ENCODE measurements at places on chromosomes 13 and 19.
A peak's percentile ranks its signal among the peaks of the same experiment; 100 is the strongest.

DNA sequence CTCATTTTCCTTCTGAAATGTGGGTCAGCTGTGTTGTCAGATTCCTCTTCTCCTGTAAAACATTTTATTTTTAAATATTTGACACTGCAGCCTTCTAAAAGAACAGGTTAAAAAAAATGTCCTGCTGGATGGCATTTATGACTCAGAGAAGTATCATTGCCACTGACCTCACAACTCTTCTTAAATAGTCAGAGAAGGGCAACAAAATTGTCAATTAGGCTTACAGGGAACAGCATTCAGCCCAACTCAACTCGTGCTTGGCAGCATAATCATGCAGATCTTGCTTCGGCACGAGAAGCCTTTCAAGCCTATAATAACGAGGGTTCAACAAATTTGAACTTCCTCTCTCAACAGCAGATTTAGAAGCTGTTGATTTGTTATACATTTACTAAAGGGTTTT is 296.7 kb upstream of the DACH1 start:
- DNase-seq, result no peak

DNA sequence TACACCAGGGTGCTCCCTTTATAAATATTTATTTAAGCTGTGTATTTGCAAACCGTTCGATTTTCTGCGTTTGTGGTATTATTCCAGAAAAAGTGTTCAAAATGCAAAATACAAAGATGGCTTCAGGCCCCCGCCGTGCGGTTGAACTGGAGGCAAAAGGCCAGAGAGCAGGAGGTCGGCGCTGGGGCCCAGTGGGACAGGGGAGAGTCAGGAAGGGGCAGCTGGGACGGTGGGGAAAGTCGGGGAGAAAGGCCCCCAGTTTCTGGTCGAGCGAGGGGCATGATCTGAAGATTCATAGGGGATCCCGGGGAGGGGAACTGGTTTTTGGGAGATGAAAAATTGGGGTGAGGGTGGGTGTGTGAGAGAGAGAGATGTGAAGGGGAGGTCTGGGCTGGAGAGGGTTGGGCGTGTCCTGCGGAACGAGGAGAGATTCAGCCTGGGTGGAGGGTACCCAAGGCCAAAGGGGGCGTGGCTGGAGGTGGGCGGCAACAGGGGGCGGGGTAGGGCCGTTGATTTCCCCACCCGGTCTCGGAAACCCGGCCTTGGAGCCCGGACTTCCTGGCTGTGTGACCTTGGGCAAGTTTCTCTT is 678 bp downstream of the ISOC2 start:
- DNase-seq, result no peak

DNA sequence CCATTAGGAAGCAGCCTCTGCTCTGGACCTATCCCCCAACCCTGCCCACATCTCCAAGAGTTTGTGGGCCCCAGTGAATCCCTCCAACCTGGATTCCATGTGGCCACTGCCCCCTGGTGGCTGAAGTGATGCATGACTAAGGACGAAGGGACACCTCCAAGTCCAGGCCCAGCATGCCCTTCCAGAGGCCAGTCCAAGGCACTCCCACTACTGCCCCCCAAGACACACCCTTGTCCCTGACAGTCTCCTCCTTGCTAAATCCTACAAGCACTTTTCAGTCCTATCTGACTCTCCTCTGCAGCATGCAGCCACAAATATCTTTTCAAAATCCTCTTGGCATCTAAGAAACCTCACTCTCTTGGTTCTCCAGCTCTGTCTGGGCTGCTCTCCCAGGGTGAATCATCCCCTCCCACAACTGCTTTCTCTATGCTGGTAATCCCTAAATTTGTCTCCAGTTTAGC is 33.0 kb downstream of the DEDD2 start:
- DNase-seq, result peak; percentile 70

DNA sequence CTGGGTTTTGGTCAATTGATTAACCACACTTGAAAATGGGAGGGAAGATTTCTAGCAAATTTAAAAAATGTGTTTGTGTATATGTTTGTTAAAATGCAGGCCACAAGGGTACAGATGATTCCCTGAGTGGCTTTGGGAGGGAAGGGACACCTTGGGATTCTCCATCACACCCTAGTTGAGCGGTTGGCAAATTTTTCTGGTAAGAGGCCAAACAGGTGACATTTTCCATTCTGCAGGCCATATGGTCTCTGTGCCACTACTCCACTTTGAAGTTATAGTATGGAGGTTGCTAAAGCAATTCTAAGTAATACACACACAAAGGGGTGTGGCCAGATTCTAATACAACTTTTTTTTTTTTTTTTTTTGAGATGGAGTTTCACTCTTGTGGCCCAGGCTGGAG is 12.9 kb upstream of the MED26 start:
- DNase-seq, result no peak

DNA sequence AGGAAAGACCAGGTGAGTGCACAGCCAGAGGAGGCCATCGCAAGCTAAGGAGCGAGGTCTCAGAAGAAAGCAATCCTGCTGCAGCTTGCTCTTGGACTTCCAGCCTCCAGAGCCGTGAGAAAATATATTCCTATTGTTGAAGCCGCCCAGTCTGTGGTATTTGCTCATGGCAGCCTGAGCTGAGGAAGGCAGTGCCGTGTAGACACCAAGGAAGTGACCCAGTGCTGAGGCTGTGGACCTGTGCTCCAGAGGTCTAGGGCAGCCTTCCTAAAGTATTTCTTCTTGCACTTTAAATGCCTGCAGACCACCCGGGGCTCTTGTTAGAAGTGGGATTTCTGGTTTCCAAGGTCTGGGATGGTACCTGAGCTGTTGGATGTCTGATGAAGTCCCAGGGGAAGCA is 158.5 kb upstream of the KL start:
- no peak for DNase-seq

DNA sequence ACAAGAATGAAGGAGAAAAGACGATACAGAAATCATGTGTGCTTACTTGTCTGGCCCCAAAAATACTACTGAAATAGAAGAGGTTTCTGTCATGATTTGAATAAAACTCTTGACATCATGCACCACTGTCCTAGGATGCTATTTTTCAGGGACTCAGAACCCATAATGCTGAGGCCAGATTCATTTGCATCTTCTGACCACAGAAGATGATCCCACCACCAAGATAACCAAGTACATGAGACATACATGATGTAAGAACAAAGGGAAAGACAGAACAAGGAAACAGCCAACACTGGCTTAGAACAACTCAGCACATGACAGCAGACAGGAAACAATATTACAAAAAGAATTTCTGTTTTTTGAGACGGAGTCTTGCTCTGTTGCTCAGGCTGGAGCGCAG is 2.5 kb downstream of the ZNF552 start:
- DNase-seq, result no peak

GRCh38 chr13:24365191-24365590 is 55.8 kb downstream of the C1QTNF9 start:
- DNase-seq, result no peak

DNA sequence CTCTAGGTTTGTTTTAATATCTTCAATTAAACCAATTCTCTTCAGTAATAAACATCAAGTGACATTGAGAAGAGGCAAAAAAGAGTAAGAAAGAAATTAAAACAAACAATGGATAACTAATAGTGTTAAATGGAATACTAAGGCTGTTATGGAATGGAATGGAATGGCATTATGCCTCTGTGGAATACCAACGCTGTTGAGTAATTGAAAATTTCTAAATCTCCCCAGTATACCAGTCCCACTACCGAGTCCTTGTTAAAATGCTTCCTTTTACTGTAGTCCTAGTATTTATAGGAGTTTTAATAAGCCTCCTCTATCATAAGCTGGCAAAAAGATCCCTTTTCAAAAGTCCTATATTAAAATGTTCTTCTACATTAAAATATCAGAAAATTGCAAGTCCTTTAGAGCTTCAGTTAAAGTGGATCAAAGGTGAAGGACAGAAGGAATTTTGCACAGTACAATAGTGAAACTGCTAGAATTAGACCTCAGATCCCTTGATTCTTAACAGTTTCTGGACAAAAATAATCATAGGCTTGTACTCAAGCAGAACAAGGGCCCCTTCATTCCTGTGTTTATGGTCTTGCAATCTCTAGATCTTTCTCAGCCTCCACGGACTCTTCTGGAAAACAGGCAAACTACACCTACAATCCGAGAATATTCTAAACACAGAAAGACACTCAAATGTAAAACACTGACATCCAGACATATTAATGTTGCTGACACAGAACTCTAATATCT is 128.2 kb downstream of the PCDH9 start:
- no peak for DNase-seq

DNA sequence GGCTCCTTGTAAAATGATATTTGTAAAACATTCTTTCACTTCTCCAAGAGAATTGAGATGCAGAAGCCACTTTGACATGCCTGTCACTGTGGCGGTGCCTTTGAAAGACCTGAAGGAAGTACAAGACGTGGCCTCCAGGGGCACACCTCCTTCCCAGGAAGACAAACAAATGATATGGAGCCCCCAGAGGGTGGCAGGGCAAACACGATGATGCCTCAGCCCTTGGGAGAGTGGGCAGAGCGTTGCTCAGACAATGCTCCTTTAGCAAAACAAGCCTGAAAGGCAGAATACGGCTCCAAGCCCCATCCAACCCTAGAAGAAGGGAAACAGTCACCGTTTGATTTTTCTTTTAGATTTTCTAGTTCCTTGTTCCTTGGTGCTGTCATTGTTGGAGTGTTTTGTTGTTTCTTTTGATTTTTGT is 9.2 kb upstream of the ATP12A start:
- DNase-seq, result no peak

DNA sequence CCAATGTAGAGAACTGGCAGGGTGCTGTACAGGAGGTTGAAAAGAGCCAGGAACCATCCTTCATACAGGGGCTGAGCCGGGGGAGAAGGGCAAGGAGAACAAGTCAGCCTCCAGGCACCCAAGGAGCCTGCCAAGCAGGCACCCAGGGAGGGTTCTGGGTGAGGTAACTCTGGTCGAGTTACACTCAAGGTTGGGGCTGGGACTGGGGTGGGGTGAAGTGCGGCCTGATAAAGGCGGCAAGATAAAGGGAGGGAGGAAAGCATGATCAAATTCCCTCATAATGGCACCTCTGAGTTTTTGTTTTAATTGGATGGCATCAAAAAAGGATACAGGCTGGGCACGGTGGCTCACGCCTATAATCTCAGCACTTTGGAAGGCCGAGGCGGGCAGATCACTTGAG is 25.0 kb downstream of the ATP8B3 start:
- DNase-seq, result no peak

DNA sequence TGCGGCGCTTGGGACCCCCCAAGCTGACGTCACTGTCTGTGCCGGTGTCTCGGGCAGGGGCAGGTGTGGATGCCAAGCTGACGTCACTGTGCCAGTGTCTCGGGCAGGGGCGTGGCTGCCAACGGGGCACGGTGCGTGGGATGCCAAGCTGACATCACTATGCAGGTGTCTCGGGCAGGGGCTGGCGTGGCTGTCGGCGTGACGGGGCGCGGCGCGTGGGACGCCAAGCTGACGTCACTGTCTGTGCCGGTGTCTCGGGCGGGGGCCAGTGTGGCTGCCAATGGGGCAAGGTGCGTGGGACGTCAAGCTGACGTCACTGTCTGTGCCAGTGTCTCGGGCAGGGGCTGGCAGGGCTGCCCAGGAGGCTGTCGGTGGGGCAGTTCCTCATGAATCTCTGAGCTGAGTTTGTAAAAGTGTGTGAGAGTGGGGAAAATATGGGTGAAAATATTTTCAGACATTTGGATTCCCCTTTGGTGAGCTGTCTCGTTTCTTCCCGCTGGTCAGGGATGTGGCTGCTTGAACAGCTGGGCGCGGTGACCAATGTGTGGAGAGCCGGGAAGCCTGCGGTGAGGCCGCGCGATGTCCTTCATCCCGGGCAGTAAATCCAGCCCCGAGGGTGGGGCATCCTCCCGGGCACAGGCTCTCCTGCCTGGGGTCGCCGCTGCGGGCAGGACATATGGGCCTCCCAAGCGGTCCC is 25.2 kb downstream of the MCF2L start:
- no peak for DNase-seq

DNA sequence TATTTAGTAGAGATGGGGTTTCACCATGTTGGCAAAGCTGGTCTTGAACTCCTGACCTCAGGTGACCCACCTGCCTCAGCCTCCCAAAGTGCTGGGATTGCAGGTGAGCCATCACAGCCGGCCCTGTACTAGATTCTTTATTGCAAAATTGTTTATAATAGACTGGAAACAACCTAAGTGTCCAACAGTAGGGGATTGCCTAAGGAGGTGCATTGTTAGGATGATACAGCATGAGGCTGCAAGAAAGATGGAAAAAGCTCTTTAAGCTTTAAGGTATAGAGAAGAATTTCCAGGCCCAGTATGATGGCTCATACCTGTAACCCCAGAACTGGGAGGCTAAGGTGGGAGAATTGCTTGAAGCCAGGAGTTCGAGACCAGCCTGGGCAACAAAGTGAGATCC is 8.2 kb downstream of the BCAT2 start:
- no peak for DNase-seq

- peak; percentile 93 for DNase-seq
Measured at GRCh38 chr19:39824143-39825092, 9.5 kb downstream of the DYRK1B start.

GRCh38 chr13:99980824-99981734 is 505 bp upstream of the ZIC2 start:
- no peak for DNase-seq

DNA sequence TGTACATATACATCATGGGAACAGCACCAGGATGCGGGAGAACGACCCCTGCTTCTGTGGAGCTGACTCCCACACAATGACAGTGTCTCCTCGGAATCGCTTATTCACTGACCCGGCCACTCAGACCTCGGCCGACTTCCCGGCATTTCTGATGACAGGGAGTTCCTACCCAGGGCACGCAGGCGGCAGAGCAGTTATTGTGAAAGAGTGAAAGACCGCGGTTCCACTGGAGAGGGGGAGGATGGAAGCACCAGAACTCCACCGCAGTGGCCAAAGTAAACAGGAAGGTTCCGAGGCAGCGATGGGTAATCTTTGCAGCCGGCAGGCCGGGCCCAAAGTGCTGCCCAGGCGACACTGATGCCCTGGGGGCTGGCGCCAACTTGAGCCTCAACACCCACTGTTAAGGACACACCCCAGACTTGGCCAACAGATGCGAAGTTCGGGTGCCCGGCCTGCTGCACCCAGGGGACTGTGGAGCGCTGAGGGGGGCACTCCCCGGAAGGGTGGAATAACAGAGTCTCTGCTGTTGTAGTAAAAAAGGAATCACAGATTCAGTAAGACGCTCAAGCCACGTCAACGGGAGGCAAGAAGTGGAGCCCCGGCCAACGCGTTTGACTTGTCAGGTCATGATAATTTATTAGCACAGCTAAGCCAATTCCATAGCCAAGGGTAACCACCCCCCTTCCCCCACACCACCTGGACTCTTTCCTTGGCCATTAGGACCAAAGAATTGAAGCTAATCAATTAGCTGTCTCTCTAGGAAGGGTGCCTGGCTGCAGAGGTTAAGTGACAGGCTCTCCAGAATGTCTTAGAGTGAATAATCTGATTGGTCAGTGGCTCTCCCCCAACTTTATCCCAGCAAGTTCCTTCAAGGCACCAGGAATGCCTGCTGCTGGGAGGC is 5.8 kb downstream of the MLLT1 start:
- peak; percentile 27 for DNase-seq

Data from hypothalamus (tissue), 51 donors.